GM12892 (cell line): ENCODE measurements at places on chromosomes 1 and 21.

DNA sequence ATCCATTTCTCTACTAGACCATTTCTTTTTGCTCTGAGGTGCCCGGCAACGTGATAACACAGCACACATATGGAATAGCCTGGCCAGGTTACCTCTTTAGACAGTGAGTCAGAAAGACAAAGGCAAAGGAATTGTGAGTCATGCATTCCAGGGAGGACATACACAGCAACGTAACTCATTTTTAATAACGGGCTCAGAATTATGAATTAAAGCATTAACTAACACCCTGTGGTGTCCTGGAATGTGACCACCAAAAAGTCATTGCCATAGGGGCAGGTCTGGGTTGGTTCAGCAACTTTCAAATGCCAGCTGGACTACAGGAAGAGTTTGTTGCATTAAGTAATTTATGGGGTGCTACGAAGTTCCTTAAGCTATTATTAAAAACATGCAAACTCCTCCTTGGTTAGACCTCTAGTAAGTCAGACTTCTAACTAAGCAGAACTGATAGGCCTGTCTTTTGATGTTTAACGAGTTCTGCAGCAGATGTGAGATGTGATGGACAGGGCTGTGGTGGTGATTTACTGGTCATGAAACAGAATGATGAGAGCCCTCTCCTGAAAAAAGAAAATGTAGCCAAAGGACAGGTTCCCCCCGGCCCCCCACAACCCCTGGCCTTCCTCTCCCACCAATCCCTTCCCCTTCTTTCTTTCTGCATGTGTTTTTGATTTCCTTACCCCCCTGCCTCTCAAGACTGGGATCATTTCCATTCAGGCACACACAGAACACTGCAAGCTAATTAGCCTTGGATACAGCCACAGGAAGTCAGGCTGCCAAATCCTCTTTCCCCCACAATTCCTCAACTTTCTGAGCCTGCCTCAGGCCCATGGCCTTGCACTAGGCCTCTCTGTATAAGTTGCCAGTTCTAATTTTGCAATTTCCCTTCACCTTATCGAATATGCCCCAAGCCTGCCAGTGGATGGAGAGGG lies 88.9 kb upstream of the HAO2 start:
- DNase-seq: no peak

- DNase-seq: no peak
These were observed 22.5 kb downstream of the RSPH1 start for GRCh38 chr21:42473498-42474042.

- no peak for DNase-seq
These were observed 113.1 kb downstream of the FGGY start for GRCh38 chr1:59409986-59410385.

- DNase-seq: no peak
These were observed 77.9 kb downstream of the CDC7 start for GRCh38 chr1:91578320-91579109.

GRCh38 chr1:221029981-221030649 lies 150.9 kb downstream of the HLX start:
- no peak for DNase-seq

GRCh38 chr1:55378582-55378981 lies 163.4 kb upstream of the USP24 start:
- DNase-seq: peak; percentile 5
